Cardiac muscle cell (in vitro differentiated cells and primary cell): ENCODE measurements at places on chromosomes 6 and 20. TPM values are rescaled to one million over a fixed set of nuclear protein-coding genes. Genes with fewer than 3 reads are reported as not detected.
A peak's percentile ranks its signal among the peaks of the same experiment; 100 is the strongest.

The HM13 gene
- polyA plus RNA-seq: 125 and 170 TPM in 2 replicates

The SAMD3 gene
- polyA plus RNA-seq: not detected in 2 replicates

The OVOL2 gene
- polyA plus RNA-seq: not detected in 2 replicates

DNA sequence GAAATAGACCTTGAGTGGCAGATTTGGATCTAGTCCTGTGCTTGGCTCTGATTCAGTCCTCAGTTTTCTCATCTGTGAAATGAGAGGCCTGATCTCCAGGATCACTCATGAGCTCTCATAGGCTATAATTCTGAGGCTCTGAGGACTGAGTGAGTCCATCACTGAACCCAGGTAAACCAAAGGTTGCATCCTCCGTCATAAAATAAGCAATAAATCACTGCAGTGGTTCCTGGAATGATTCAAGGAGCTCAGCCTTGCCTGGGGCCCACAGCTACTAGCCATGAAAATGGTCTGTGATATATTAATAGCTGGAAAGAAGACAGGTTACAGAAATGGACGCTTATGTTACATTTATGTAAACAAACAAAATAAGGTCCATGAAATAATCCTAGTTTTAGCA is 124.8 kb downstream of the MAP3K7 start:
- DNase-seq: no peak

DNA sequence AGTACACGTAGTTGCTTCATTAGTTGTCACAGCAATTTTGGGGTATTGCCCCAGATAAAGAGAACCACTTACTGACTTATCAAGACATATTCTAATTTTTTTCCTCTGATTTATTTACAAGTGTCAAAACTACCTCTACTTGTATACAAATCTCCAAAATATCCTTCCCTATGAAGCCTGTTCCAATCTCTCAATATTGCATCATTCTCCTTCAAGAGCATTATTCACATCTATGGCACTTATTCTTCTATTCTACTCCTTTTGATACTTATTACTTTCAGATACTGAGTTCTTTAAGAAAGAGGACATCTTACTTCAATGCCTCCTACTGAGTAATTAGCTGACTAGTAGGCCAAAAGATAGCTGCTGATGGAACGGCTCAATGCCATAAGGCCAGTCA is 105.2 kb downstream of the SMLR1 start:
- peak; percentile 43 for DNase-seq
